ENCODE measurements at places on chromosomes 16 and 17.

DNA sequence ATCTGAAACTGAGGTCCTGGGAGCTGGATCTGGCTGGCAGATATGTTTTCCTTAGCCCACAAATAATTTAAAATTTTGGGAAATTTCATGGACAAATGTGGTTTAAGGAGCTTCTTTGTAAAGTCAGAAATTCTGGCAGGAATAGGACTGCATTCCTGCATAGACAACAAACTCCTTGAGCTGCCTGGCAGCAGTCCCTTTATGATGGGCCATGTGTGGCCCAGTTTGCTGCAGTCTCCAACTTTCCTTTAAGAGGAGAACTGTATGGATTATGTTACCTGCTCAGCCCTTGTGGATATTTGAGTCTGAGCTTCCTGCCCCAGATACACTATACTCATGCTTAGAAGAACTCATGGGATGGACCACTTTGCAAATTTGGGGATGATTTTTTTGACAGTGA is 48.5 kb upstream of the HS3ST2 start:
- DNase-seq = no peak

GRCh38 chr17:77602062-77602746 is 356.3 kb upstream of the TNRC6C start:
- no peak for DNase-seq

GRCh38 chr17:12928736-12929135 is 89.1 kb downstream of the ELAC2 start:
- no peak for DNase-seq

- DNase-seq = no peak
These were observed 4.1 kb downstream of the UBFD1 start for GRCh38 chr16:23561586-23561985.

- DNase-seq = no peak
These were observed 156.2 kb downstream of the PPM1E start for GRCh38 chr17:58911741-58912343.

DNA sequence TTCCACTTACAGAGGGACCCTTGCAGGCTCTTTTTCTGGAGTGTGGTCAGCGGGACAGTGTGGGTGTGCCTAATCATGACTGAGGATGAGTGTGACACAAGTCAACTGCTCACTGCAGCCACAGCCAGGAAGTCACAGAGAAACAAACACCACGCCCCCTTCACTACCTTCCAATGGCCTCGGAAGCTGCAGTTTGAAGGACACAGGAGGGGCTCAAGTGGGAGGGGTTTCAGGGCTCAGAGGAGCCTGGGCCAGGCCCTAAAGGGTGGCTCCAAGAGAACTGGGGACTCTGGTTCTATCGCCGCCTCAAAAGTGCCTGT is 116.2 kb upstream of the SDK2 start:
- DNase-seq = no peak

- no peak for DNase-seq
These were observed 35.8 kb upstream of the NF1 start for GRCh38 chr17:31058976-31059375.

GRCh38 chr17:33039874-33040273 is 48.2 kb downstream of the SPACA3 start:
- no peak for DNase-seq
